ENCODE measurements at places on chromosomes 7 and 10.

DNA sequence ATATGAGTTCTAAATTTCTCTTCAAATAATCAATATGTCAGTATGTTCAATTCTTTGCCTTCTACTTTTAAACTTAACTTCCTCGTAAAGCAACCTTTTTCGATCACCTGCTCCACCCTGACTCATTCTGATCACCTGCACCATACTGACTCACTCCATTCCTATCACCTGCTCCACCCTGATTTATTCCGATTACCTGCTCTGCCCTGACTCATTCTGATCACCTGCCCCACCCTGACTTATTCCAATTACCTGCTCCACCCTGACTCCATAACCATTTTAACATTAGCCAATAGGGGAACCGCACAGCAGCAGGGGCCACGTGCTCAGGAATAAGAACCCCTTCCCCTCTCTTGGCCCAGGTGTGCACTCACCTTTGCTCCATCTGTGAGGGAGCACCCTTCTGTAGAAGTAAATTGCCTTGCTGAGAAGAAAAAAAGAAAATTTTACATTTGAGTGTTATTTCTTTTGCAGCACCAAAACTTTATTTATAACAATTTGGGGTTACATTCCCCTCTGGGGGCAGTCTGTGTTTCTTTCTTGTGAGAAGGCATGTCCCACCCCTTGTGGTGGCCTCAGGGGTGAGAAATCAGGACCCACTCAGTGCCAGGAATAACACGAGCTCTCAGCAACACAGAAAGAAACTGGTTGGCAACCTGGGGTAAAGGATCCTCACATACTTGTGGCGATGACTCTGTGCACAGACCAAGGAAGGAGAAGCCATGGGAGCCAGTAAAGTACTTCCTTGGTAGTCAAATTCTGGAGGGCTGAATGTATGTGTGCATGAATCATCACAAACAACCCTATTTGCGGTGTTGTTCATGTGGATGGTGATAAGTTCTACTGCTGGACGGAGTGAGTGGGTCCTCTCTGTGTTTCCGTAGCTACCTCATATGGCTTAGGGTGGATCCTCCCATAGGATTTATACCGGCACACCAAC is 29.4 kb upstream of the PPP1R9A start:
- no peak for DNase-seq

- DNase-seq: no peak
These were observed 34.1 kb upstream of the RAB11FIP2 start for GRCh38 chr10:118080817-118081216.

GRCh38 chr10:13018171-13018570 is 16.7 kb upstream of the CCDC3 start:
- no peak for DNase-seq

- DNase-seq: no peak
These were observed 1.2 kb downstream of the GTPBP10 start for GRCh38 chr7:90347759-90348158.

DNA sequence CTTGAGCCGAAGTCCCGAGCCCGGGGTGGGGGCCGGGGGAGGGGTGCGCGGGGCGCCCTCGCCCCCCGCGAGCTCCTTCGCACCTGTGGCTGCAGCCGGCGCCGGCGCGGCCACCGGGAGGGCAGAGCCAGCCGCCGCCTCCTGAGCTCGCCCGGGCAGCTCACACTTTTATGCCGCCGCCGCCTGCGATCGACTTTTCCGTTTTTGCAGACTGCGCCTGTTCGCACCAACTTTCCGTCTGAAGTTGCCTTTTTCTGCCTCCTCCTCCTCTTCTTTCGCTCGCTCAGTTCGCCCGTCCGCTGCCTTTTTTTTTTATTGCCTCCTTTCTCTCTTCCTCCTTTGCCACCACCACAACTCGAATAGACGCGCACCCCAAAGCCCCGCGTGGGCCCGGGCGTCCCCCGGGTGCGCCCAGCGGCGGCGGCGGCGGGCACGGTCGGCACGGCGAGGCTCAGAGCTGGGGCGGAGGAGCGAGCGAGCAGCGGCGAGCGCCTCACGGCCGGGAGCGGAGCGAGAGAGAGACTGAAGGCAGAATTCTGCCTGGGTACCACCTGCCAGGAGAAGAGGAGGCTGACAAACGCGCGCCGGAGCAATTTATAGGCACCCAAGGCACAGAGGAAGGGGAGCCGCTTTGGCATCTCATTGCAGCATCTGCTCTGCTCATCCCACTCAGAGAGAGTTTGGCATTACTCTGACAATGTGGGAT is at the start of gene C1QL3:
TSS of gene C1QL3 (minus strand) at position 569 of the 706 bp plus-strand sequence. CDS start 814 bp downstream, outside the sequence.
- DNase-seq: no peak

DNA sequence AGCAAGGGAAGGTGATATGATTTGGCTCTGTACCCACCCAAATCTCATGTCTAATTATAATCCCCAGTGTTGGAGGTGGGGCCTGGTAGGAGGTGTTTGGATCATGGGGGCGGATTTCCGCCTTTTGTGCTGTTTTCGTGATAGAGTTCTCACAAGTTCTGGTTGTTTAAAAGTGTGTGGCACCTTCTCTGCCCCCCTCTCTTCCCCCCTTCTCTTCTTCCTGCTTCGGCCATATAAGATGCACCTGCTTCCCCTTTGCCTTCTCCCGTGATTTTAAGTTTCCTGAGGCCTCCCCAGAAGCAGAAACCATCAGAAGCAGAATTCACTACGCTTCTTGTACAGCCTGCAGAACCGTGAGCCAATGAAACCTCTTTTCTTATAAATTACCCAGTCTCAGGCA is 21.1 kb downstream of the BTRC start:
- no peak for DNase-seq

DNA sequence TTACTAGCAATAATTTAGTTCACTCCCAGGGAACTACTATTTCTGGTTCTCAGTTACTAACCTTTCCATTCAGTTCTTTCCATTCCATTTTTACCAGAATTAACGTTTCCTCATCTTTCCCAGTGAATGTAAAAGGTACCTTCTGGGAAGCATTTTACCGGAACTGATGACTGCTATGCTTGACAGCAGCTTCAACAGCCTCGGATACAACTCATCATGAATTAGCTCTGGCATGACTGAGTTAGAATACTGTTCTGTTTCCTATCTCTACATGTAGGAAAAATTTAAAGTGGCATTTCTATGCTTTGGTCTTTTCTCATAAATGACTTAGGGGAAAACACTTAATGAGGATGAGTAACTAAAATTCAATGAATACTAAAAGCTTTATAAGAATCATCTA is 18.6 kb downstream of the TAS2R41 start:
- DNase-seq: no peak

DNA sequence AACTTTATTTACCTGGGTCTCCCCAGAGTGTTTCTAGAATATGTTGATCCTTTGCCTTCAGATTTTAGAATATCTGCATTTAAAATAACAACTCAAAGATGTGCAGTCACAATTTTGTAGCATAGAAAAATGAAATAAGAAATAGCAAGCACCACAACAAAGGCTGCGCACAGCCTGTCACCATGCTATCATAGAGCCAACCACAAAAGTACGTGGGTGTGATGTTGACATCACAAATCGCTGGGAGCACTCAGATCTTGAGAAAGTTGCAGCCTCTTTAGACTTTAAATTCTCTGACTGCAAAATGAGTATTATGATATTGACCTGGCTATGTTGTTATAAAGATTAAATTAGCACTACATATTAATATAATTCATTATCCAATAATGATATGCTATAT is 177.9 kb downstream of the TNS3 start:
- no peak for DNase-seq

DNA sequence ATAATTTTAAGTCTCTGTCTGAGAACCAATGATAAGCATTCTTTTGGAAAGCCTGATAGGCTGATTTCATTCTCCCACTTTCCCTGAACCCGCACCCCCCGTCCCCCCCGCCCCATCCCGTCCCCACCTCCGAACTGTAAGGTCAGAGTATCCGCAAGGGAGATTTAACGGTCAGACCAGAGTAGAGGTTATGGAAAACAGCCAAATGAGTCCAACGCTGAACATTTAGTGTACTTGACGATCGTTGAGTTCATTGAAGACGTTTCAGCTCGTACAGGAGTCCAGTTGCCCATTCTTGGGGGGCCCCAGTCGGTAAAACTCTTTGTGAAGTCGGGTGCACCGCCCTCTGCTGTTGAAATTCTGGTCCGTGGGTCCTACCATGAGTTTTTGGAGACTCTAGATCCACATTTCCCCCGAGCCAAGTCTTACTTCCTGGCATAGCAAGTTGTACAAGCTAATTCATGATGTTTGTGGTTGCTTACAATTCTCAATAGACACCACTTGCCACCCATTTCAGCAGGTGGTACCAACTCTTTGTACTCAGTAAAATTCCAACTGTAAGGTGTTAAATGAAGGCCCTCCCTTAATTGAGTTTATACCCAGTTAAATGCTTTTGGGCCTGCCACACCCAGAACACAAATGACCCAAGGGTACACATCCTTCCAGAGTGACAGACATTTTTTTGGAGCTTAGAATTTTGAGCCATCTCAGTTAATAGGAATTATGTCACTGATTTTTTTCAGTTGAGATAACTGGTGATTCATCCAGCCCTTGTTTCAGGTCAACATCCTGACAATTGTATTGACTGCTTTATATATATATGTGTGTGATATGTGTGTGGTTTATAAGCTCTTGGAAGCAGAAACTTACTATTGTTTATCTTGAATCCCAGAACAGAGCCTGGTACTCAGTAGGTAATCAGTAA is 1.2 kb downstream of the MARCHF5 start:
- DNase-seq: no peak

DNA sequence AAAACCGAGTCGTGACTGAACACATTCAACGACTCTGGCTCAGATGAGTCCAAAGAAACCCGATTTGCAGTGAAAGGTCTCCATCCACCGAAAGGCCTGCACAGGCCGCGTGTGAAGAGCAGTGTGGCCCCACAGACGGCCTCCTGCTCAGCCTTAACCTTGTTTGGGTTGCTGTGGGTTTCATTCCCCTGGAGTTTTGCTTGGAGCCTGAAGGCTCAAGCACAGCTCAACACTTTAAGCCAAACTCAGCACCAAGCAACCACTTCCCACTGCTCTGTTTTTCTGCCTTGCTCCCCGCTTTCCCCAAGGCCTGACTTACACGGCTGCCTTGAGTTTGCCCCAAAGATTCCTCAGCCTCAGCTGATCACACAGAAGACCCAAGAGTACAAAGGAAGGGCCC is 398.2 kb upstream of the NFE2L3 start:
- DNase-seq: no peak

GRCh38 chr7:23247046-23247602 is 549 bp downstream of the GPNMB start:
- DNase-seq: no peak

DNA sequence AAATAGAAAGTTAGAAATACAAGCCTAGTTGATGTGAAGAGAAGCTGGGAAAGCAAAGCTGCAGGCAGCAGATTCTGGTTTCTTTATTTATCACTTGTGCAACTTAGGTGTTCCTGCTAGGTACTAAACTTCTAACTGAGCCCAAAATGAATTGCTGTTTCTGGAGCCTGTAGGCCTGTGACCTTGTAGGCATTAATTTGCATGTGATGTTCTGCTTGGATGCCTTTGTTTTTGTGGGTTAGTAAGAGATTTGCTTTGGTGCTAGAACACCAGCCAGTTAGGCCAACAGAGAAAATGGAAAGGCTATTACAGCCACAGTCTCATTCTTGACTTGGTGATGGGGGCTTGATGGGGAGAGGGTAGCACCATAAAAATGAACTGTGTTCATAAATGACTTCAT is 370.7 kb downstream of the PPP1R3A start:
- no peak for DNase-seq

DNA sequence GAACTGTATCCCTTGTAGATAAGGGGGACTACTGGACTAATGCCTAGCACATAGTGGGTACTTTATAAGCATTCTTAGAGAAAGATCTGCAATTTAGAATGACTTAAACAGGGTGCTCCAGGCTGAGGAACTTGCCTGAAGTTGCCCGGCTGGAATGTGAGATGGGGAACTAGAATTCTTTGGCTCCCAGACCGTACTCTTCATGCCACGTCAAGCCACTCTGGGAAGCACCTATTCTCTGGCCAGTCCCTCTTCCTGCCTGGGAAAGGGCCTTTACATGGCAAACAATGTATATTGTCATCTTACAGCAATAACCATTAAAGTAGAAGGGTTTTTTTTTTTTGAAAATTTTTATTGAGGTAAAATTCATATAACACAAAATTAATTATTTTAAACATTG is 34.5 kb downstream of the ATXN7L1 start:
- no peak for DNase-seq

- DNase-seq: no peak
These were observed 31.3 kb upstream of the FXYD4 start for GRCh38 chr10:43340101-43340500.

- no peak for DNase-seq
These were observed 283.5 kb downstream of the ABCA13 start for GRCh38 chr7:48454750-48455192.

GRCh38 chr7:50795831-50796230 is 13.1 kb upstream of the GRB10 start:
- DNase-seq: no peak

DNA sequence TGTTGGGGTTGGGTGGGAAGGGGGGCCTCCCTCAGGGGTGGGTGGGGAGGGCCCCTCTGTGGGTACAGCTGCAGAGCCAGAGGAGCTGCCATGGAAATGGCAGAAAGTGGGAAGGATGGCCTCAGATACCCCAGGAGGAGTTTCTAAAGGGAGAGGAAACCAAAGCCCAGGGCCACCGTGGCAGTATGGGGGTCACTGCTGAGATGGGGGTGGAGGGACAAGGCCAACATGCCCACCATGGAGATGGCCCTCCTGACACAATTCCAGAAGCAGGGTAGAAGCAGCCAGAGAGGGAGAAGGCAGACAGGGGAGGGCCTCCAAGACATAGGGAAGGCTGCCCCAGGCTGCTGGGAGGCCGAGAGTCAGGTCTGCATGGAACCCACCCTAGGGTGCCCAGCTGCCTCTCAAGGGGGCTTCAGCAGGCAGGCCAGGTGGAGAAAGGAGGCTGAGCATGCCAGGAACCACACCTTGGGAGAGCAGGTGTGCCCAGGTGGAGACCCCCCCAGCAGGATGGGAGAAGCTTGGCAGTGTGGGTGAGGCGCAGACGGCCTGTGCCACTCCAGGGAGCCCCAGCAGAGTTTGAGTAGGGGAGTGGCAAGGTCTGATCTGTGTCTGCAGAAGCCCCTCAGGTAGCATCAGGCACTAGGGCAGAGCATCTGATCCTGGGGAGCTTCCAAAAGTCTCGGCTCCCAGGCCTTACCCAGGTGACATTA is 146.8 kb downstream of the ARHGAP22 start:
- no peak for DNase-seq

DNA sequence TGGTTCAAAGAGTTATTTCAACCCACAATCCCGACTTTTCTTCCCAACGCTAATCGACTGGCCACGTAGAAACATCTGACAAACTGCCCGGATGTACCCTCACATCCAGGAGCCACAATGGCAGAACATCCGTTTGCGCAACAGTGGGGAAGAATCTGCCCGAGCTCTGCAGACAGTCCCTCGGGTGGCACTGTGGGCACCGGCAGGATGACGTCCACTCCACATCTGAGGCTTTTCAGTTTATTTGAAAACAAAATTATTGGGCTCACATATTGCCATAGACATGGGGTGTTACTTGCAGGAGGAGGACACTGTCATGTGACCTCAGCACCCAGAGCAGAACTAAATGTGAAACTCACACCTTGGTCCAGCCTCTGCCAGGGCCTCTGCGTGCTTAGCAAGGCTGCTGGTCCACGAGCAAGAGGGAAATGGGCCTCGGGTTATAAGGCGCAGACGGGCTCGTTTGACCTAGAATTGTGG is 84.1 kb downstream of the MKI67 start:
- no peak for DNase-seq

Data from stimulated activated CD8-positive, alpha-beta memory T cell treated with anti-CD3 and anti-CD28 coated beads, Interleukin-12 subunit alpha, Interleukin-12 subunit beta, amount 100 ng/mL, for 1 hour (primary cell).